HT1080 (cell line): ENCODE measurements at places on chromosomes 3 and 15.

DNA sequence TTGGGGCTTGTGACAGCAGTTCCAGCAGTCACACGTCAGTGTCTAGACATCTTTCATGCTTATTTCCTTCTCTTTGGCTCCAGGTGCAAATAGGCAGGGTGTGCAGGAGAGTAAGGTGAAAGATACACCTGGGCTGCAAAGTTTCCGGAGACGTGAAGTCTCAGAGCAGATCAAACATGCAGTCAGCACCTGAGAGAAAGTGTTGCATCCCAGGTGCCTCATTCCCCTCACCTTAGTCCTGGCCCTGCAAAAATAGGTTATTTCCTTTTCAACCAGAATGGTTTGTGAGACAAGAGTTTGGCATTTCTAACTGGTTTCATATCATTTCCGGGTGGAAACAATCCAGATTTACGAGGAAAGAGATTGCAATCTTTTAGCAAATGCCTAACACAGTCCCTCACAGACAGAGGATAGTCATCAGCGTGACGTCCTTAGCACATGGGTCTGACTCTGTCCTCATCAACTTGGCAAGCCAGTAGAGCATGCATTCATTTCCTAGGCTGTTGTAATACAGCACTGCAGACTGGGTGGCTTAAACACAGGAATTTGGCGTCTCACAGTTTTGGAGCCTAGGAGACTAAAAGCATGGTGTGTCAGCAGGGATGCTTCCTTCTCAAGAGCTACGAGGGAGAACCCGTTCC, 58.2 kb upstream of the ARRDC4 start:
- DNase-seq, result peak; percentile 32

DNA sequence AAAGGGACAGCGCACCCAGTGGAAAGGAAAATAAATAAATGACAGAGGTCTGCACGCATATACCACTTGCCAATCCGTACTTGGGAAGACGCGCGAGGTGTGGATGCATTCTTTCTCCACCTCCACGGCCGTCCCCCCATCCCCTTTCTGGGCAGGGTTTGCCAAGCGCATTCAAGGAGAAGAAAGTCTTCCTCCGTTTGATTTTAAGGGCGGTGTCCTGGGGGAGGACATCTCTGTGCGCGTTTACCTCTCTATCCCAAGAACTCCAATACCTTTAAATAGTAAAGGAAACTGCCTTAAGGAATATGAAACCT, 576 bp upstream of the MB21D2 start:
- DNase-seq, result no peak

DNA sequence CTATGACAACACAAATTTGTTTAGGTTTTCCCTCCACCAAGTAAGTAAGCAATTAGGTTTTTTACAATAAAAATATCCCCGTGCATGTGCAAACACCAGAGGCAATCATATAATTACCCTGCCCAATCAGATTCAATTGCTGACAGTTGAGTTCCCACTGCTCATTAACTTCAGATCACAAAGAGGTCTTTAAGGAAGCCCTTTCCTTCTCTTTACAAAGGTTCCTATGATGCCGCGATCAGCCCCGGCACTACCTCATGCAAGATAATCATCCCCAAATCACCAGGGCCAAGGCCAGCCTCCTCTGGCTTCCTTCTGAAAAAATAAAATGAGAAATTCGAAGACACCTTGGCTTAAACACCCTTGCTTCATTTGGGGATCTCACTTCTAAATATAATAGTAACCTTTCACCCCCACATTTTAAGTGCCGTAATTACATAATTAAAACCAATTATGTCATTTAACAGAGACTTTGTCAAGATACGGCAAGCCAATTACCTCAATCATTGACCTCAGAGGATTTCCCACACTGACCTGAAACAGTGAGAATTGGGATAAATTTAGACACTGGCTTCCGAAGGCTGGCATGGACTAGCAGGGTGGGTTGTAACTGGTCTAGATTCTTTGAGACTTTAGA, 121.3 kb upstream of the WNT5A start:
- DNase-seq, result no peak

DNA sequence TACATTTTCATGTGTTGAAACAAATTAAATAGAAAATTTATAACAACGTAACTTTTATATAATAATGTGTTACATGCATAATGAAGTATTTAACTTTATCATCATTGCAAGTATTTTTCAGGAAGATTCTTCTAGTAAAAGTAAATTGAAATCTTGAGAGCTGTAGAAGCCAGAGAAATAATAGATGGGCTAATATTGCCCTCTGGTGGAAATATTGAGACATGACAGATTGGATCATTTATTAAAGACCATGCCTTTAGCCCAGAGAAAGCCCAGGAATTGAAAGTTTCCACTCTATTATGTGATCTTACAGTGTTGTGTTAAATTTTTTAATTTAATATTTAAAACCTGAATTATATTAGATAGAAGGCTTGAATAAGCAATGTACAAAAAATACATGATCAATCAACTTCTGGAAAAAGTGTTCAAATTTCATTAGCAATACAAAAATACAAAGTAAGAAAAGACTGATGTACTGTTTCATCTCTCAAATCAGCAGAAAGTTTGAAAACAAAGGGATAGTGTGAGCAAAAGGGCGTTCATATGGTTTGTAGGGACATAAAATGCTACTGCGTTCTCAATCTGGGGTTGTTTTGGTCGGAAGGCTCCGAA, 52.7 kb upstream of the SPTSSB start:
- DNase-seq, result peak; percentile 54

GRCh38 chr3:19248143-19248542, 99.8 kb downstream of the KCNH8 start:
- DNase-seq, result no peak

GRCh38 chr3:129625072-129625874, 18.8 kb upstream of the PLXND1 start:
- no peak for DNase-seq

DNA sequence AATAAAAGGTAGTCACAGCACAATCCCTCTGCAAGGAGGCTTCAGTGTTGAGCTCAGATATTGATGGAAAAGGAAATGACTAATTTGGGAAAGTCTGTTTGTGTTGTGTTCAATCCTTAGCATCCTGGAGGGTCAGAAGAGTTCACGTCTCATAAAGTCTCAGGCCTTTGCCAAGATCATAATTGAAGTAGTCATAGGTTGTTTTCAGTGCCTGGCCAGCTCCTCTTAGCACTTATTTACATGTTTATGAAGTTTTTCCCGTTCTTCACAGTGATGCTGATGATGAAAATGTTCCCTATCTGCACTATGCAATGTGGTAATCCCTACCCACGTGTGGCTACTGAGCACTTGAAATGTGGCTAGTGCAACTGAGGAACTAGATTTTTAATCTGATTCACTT, 61.6 kb upstream of the TGFBR2 start:
- DNase-seq, result peak; percentile 94

- peak; percentile 36 for DNase-seq
Measured at GRCh38 chr3:171776839-171777583, 33.3 kb downstream of the PLD1 start.

DNA sequence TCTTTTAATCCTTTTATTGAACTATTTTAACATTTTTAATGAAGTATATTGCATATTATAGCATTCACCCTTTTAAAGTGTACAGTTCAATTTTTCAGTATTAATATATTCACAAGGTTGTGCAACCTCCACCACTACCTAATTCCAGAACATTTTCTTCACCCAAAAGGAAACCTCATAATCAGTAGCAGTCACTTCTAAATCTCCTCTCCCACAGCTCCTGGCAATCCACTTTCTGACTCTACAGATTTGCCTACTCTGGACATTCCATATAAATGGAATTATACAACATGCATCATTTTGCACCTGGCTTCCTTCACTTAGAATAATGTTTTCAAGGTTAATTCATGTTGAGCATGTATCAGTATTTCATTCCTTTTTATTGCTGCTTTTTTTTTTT, 55.0 kb upstream of the HRH1 start:
- DNase-seq, result no peak

GRCh38 chr15:34944936-34945335, 24.6 kb downstream of the AQR start:
- no peak for DNase-seq

- DNase-seq, result no peak
Measured at GRCh38 chr3:50174517-50174895, 16.9 kb upstream of the GNAT1 start.

GRCh38 chr3:143014921-143015320, 13.6 kb downstream of the U2SURP start:
- no peak for DNase-seq

DNA sequence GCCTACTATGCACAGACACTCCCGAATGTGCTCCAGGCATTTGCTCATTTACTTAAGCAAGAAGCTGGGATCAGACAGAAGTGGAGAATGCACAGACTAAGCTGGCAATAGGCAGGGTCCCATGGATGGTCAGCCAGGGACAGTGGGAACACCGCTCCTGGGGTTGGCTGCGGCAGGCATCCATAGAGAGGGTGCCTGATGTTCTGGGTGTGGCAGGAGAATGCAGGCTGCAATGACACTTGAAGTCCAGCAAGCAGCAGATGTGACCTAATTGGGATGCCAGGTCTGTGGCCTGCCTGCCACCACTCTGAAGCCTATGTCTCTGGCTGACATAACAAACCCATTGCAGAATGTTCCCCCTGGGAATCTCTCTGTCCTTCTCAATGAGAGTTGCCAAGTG, 40.2 kb upstream of the SLC6A11 start:
- no peak for DNase-seq

- no peak for DNase-seq
Measured at GRCh38 chr3:186680869-186681268, 15.1 kb downstream of the HRG start.

DNA sequence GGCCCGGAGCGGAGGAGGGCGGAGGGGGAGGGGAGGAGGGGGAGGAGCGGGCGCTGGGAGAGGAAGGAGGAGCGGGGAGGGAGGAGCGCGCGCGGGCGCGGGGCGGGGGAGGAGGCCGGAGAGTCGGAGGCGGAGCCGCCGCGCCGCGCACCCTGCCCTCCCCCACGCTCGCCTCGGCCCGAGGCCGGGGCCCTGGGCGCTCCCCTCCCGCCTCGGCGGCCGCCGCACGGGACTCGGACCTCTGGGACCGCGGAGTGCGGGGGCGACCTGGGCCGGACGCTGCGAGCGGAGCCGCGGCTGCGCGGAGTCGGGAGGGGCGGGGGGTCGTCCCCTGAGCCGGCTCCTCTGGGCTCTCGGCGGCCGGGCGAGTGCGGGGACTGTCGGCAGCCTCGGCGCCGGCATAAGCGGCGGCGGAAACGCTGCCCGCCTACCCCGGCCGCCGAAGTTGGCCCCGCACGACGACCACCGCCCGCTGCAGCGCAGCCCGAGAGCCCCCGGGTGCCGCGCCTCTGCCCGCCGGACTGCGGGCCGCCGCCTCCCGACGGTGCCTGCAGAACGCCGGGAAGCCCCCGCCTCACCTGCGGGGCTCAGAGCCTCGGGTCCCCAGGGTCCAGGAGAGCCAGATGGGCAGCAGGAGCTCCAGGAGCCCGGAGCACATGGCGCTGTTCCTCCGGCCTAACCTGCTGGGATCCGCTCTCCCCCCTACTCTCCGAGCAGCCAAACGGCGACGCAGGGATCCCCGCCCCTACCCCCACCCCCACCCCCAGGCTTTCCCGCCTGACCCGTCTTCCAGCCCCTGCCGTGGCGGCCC, 406 bp upstream of the GABRB3 start:
- DNase-seq, result no peak

DNA sequence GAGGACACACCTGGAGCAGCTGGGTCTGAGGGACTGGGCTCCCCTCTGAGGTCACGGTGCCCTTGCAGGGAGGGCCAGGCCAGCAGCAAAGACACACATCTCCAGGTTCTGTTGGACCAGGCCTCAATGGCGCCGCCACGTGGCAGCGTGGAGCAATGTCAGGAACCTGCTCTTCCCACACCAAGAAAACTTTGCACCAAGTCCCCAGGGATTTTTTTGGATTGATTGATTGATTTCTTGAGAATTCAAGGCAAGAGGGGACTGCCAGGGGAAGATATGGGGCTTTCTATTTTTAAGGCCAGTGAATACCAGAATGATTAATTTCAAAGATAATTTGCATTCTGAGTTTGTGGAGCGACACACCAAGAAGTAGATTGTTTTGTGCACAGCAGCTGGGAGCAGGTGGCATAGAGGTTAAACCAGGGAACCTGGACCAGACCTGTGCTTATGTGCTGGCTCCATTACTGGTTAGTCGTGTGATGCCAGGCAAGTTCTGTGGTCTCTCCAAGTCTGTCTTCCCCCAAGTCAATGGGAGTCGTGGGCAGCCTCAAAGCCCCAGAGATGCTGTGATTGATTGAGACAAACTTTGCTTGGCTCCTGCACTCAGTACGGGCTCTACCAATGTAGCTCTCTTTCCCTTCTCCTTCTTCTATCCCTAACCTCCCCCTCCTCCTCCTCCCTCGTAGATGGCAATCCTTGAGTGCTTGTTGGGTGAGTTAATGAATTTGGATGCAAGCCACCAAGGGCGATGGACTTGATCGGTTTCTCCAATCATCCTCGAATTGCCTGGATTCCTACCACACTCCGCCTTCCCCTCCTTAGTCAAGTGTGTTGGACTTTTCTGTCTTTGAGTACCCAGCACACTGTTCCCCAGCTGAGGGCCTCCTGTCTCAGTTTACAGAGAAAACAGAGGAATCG, 96.2 kb upstream of the TRPM1 start:
- no peak for DNase-seq

- DNase-seq, result no peak
Measured at GRCh38 chr3:174862666-174863065, 3.5 kb downstream of the NAALADL2 start.

GRCh38 chr15:31252171-31252785, 74.4 kb upstream of the KLF13 start:
- no peak for DNase-seq

DNA sequence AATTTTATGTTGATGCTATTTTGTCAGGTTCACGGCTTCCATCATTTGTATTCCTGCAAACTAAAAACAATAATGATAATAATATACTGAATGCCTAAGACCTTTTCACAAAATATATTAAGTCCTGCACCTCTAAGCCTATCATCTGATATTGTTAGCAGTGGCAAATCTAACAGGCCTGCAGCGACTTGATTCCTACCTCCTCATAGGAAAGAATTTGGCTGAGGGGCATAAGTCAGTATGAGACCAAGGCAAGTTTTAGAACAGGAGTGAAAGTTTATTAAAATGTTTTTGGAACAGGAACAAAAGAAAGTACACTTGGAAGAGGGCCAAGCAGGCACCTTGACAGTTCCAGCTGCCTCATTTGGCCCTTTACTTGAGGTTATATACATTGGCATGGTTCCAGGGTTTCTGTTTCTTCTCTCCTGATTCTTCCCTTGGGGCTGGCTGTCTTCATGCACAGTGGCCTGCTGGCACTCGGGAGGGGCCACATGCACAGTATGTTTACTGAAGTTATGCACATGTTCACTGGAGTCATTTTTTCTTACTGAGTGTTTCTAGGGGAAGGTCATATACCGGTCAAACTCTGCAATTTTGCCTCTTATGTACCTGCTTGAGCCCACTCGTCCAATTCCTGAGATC, 418.1 kb downstream of the EPHA6 start:
- DNase-seq, result peak; percentile 1

DNA sequence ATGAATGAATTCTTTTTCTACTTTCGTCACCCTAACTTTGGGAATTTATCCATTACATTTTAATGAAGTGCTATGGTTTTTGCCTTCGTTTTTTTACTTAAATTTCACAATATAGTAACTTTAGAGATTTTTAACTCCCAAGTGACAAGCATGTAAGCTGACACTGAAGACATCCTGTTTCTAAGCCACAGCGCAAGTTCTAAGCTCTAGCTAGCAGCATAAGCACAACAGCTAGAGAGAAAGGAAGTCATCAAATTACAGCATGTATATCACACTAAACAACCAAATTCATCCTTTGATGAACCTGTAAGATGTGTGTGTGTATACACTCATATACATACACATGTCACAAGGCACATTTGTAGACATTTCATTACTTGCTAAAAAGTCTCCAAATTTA, 119.3 kb downstream of the P3H2 start:
- no peak for DNase-seq

- no peak for DNase-seq
Measured at GRCh38 chr15:69434238-69434637, 18.4 kb upstream of the RPLP1 start.

- DNase-seq, result no peak
Measured at GRCh38 chr3:186955898-186956696, 25.8 kb downstream of the ST6GAL1 start.
